ENCODE measurements at places on chromosomes 1 and 21. TPM values are rescaled to one million over a fixed set of nuclear protein-coding genes. Genes with fewer than 3 reads are reported as not detected.

GRCh38 chr1:112337028-112337531, 58.9 kb upstream of the CTTNBP2NL start:
- DNase-seq = no peak

GRCh38 chr21:24514081-24514733, 1093.1 kb downstream of the MRPL39 start:
- DNase-seq = no peak

DNA sequence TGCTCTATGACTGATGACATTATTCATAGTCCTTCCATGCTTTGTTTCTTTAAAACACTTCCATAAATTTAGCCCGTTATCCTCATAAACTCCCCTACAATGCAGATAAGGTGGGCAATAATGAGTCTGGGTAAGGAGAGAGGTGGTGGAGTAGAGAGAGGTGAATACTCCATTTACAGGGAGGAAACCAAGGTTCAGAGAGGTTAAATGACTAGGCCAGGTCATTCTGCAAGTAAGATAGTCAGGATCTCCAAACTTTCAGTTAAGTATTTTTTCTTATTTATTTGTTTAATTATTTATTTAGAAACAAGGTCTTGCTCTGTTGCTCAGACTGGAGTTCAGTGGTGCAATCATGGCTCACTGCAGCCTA, 26.1 kb downstream of the PAFAH2 start:
- no peak for DNase-seq

DNA sequence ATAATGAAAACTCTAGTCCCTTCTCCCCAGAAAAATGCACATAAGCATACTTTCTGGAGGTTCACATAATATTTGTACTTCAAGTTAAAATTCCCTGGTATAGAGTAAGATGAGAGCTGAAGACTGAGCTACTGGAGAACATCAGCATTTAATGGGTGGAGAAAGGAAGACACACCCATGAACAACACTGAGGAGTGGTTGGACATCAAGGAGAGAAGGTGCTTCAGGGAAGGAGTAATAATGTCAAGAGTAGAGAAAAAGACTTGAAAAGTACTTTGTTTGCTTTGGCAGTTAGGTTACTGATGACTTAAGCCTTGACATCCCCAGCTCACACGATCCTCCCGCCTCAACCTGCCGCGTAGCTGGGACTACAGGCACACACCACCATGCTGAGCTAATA, 21.9 kb downstream of the PEA15 start:
- no peak for DNase-seq

GRCh38 chr1:116904791-116905320, 4.9 kb upstream of the PTGFRN start:
- DNase-seq = no peak

GRCh38 chr1:77313491-77313890, 31.7 kb downstream of the AK5 start:
- no peak for DNase-seq

GRCh38 chr1:29332204-29332603, 95.9 kb downstream of the PTPRU start:
- no peak for DNase-seq

DNA sequence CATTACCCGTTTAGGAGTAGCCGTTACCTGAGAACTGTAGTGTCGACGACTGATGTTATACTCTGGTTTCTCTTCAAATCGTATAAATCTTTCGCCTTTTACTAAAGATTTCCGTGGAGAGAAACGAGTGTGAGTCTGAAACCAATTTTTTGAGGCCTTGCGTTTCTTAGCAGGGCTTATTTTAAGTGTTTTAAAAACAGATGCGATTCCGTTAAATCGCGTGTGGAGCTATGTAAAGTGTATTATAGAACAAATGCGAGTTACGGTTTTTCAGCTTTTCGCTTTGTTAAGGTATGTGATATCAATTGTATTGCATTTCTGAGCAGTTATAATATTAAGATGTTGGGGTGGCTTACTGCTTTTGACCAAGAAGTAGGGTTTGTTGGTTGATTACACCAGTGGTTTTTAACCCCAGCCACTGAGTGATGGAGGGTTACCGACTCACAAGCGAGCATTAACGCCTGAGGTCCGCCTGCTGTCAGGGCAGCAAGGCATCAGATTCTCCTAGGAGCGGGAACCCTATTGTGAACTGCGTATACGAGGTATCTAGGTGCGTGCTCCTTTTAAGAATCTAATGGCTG, 18.0 kb downstream of the KIAA2013 start:
- DNase-seq = peak; percentile 84

DNA sequence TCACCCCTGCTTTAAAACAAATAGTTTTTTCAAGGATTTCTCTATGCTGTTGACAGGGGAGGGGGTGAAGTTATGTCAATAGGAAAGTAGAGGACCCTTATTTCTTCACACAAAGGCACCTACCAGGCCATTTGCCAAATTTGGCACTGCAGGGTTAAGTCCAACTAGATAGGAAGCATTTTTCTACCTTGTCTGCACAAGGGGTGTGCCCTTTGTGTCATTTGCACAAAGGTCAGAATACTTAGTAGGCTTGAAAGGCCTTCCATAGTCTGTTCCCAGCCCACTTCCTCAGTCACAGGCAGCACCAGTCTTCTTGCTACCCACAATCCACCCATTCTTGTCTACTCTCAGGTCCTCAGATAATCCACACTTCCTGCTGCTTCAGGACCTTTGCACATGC, 7.0 kb downstream of the TACSTD2 start:
- no peak for DNase-seq

DNA sequence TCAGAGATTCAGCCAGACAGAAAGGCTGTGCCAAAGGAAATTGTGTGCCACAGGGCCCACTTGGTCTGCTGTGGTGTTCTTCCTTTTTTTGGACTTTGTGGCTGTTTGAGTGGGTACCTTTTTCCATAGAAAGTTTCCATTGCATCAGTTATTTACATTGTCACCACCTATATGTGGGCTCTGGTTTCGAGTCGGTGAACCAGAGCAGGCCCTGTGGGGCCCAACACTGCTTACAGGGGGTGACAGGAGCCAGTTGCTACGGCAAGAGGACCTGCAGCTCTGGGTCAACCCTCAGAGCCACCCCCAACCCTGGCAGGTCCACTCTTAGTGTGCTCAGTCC, 157.0 kb upstream of the EDN2 start:
- no peak for DNase-seq

- DNase-seq = no peak
These were observed 43.7 kb upstream of the PPP2R5A start for GRCh38 chr1:212241501-212241900.

DNA sequence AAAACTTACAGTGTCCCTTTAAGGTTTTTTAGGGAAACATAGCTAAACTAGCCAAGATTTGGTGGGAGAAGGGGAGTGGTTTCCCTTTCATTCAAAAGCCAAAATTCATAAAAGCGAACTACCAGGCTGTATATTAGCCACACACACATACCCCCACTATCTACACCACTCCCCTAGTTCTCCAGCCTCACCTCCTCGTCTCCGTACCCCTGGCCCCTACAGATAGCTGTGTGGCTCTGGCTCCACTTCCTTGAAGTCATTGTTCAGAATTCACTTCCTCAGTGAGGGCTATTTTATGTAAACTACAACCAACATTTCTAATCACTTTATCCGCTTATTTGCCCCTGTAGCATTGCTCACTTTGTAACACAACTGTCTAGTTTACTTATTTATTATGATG, 5.3 kb upstream of the DPH5 start:
- DNase-seq = no peak

DNA sequence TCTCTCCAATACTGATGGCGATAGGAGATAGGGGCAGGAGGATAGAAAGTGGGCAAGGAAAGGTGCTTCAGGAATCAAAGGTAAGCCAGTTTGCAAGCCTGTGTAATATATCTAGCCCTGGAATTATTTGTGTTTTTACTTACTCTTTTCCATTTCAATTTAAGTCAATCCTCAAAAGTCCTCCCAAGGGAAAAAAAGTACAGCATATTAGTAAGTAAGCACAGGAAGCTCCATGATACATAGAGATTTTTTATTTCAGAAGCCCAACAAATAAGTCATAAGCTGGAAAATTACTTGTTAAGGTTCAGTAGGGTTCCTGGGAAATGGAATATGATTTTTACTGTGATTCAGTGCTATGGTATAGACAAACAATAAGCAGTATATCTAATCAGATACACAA, 337.7 kb upstream of the DUSP10 start:
- no peak for DNase-seq

GRCh38 chr1:29460694-29461093, 224.4 kb downstream of the PTPRU start:
- no peak for DNase-seq

- no peak for DNase-seq
These were observed 75.5 kb downstream of the NAV1 start for GRCh38 chr1:201614262-201615015.

- no peak for DNase-seq
These were observed 84.7 kb downstream of the TRIM11 start for GRCh38 chr1:228321895-228322294.

DNA sequence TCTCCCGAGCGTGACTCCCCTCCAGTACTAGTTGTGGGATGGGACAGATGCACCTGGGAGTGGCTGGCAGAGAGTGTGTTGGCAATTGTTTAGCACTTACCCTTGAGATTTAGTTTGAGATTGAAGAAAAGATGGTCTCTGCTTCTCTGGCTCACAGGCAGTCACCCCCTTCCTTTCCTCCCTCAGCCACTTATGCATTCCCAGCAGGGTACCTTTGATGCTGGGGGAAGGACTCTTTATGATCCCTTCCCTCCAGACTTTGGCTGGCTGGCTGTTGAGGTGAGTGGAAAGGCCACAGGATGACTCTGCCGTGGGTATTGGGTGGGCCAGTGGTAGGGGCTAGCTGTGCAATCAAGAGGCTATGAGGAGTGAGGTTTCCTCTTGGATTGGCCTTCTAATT, 236.8 kb downstream of the CAMTA1 start:
- DNase-seq = no peak

DNA sequence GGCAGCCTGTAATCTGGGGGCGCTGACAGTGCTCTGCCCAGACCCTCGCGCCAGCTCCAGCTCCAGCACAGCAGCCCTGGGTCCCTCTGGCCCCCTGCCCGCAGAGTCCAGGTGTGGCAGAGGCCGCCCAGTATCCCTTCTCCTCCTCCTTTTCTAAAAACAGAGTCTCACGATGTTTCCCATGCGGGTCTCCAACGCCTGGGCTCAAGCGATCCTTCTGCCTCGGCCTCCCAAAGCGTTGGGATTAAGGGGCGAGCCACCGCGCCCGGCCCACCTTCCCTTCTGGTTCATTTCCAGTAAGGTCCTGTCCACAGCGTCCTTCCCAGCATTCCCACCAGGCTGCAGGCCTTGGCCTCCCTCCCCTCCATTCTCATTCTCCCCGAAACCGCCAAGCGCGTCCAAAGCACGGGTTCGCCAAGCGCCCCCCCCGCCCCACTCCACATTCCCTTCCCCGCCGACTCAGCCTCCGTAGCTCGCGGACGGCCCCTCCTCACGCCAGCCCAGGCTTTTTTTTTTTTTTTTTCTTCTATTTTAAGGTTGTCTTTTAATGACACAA, 2.0 kb upstream of the PCBP3 start:
- no peak for DNase-seq

DNA sequence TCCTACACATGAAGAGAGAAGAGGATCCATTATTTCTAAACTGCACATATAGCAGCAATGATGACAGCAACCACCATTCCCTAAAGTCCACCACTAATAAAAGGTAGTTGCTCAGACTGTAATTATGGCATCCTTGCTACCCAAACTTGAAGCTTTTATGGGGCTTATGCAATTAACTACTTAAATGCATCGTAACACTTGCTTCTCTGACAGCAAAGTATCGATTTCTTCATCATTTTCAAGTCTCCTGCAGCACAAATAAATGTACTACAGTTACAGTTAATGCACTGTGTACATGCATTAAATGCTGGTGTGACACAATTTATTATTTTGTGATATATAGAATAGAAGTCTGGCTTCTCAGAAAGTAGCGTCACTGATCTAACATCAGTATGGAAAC, 241.7 kb downstream of the USH2A start:
- no peak for DNase-seq

- DNase-seq = no peak
These were observed 47.8 kb upstream of the PBX1 start for GRCh38 chr1:164511001-164511705.

GRCh38 chr1:204223129-204223860, 9.5 kb upstream of the GOLT1A start:
- DNase-seq = no peak

- DNase-seq = no peak
These were observed 17.1 kb downstream of the TTF2 start for GRCh38 chr1:117077267-117077666.

DNA sequence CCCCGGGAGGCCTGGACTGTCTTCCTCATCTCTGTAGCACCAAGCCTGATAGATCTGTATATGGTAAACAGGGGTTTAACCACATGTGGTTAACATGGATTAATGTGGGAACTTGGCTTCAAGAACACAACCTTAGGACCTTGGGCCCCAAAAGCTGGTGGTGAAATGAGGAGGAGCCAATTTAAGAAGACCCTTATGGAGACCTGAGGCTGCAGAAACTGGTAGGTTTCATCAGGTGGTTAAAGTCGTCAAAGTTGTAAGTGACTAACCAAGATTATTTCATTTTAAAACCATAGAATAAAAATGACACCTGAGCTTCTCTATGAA, 14.0 kb downstream of the THEMIS2 start:
- no peak for DNase-seq

DNA sequence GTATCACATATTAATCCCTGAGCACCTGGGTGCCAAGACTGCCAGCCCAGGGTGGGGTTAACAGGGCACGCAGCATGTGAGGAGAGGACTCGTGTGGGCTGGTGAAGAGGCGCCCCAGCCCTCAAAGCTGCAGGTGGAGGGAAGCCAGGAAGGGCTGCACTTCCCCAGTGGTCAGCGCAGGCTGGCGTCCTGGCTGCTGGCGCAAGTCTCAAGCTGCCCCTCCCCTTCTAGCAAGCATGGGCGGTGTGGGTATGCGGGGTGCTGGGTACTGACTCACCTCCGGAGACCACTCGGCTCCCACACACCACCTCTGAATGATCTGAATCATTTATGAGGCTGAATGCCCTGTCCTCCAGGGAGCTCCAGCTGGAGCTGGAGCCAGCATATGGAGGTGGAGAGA, 44.0 kb downstream of the EIF2D start:
- no peak for DNase-seq

FCRLB gene
- not detected for total RNA-seq

NCDN gene
- total RNA-seq = 43.8 TPM

CAPN8 gene
- total RNA-seq = not detected

ABCG1 gene
- total RNA-seq = 10.2 TPM

FRRS1 gene
- 0.62 TPM for total RNA-seq

SLAMF6 gene
- 50.1 TPM for total RNA-seq

SPRR4 gene
- total RNA-seq = not detected

KRTAP19-4 gene
- total RNA-seq = not detected

SH2D1B gene
- total RNA-seq = 0.10 TPM

CFAP45 gene
- total RNA-seq = 1.7 TPM

All from activated T-helper 1 cell treated with anti-CD3 and anti-CD28 coated beads, Interleukin-12 subunit alpha, Interleukin-12 subunit beta, Interleukin-2, Interleukin-4 antibody, amounts not matched to agents 30 ng/mL and 10 ng/mL and 1 ng/mL, durations not matched to agents 14 hours and 24 hours and 36 hours (primary cell).